ENCODE measurements at places on chromosomes 5 and 9.

GRCh38 chr9:24582146-24583126, 36.7 kb upstream of the IZUMO3 start:
- no peak for DNase-seq

- no peak for DNase-seq
Measured at GRCh38 chr5:141811287-141812155, 66.7 kb downstream of the PCDH1 start.

DNA sequence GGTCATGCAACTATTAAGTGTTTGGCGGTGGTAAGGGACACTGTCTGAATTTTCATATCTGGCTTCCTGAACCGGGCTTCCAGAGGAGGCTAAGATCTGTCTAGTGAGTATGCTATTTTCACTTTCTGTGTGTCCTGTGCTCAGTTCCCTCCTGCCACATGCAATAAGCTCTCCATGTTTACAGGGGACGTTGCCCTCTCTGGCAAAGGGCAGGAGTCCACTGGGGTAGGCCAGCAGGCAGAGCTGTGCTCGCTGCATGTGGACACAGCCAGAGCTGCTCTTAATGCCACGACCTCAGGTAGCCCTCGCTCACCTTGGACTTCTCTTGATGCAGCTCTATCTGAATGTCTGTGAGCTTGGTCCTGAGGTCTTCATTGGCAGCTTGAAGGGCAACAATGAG, 111.2 kb downstream of the JAKMIP2 start:
- no peak for DNase-seq

DNA sequence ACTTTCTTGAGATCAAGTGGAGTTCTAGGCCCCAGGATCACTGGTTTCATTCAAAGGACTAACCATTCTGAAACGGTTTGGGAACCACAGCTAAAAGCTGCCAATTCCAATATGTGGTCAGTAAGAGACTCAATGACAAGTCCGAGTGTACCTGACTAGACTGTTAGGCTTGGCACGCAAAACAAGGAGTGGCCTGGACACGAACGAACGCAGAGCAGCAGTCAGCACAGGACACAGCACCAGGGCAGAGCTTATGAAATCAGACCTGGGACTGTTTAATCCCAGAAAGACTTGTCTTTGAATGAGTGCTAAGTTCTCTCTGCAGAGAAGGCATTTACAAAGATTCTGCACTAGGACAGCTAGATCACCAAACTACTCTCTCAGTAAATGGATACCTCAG, 213.8 kb downstream of the GAPVD1 start:
- DNase-seq, result no peak

DNA sequence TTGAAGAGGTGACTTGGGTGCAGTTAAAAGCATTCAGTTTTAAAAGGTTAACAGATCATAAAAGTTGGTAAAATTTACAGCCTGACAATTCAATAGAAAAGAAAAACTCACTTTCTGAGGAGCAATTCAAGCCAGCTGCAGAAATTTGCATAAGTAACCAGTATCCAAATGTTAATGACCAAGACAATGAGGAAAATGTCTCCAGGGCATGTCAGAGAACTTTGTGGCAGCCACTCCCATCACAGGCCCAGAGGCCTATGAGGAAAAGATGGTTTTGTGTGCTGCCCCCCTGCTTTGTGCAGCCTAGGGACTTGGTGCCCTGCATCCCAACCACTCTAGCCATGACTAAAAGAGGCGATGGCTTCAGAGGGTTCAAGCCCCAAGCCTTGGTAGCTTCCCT, 1406.5 kb upstream of the ACO1 start:
- DNase-seq, result no peak
